Caudate nucleus (tissue), 63 donors: ENCODE measurements at places on chromosomes 6 and 20.

- DNase-seq: no peak
Measured at GRCh38 chr20:50746138-50746940, 15.0 kb downstream of the PARD6B start.

DNA sequence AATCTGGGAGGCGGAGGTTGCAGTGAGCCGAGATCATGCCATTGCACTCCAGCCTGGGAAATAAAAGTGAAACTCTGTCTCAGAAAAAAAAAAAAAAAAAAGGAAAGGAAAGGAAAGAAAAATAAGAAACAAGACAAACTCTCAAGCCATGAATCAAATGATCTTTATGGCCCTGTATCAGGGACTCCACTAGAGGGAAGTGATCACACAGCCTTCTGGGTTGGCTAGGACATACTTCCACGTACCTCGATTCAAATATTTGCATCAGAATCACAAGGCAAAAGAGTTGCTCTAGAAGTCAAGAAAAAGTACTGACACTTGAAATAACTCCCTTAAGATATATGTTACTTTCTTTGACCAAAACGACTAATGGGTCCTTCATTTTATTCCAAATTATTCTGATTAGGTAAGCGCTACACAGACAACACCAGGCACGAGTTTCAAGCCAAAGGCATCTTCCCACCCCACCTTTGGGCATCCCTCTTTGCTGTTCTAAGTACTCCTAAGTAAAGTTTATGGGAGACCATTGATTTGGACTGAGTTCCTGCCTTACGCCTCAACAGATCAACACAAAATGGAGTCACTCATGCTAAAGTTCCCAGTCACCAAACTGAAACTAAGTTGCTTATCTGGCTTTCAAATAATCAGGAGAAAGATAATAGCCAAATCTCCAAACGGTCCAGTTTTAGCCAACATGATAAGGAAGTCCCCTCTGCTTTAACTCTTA lies 77.5 kb upstream of the NT5E start:
- no peak for DNase-seq

DNA sequence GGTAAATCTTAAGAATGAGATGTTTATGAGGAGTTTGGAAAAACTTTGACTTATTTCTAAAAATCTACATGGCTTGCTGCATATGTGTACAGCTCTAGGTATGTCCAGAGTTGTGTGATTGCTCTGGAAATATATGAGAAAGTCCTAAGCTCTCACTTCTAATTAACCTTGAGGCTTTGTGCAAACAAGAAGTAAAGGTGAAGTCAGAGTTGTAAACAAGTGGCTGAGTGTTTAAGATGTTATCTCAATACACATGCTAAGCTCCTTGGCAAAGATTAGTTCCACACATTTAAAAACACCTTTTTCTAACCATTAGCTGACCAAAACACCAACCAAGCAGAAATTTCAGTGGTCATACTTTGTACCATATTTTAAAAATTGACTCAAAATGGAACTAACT lies 684.2 kb downstream of the HTR1B start:
- DNase-seq: no peak

DNA sequence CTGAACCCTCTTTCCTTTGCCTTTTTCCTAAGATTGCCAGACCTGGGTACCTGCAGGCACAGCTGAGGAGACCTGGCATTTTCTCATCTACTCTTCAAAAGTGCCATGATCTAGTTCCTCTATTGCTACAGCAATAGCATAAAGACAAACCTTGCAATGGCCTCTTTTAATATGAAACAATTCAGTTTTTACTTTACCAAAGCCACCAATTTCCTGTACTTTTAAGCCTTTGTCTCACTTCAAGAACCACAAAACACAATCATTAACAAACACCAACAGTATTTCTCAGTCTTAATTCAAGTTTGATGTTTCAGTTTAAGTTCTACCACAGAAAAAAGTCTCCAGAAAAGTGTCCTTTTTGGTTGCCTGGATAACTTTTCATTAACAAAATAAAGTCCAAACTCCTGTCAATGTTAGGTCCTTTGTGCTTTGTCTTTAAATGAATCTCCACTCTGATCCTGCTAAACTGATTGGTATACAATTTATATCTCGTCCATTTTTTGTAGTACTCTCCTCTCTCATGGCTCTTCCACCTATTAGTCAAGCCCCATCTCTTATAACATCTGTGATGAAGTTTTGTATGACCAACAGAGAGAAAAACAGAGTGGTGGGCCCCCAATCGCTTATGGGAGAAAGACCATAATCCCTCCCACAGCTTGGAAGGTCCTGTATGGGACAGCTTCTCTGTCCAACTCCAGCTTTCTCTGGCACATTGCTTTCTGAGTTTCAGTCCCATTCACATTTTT lies 50.5 kb upstream of the THEMIS start:
- no peak for DNase-seq

DNA sequence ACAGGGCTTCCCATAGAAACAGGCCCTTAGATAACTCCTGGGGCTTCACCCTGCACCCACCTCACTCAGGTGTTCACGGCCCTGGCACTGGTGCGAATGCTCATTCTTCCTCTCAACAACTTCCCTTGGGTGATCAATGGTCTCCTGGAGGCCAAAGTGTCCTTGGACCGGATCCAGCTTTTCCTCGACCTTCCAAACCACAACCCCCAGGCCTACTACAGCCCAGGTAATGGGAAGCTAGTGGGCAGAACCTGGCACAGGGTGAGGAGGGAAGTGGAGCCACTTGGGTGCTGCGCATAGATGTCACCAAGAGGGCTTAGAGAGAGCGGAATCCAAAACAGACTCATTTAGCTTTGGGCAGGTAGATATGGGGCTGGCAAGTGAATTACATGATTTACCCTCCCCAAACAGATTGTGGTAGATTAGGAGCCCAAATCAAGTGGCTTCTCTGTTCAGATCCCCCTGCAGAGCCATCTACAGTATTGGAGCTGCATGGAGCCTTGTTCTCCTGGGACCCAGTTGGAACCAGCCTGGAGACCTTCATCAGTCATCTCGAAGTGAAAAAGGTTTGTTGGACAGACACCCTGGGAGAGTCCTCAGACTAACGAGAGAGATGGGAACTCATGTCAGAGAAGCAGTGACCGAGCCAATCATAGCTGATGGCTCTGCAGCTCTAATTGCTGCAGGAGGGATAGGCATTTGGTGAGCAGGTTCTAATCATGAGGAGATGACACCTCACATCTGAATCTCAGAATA lies 8.5 kb downstream of the ABCC10 start:
- no peak for DNase-seq

GRCh38 chr6:118080547-118080946 lies 173.5 kb downstream of the SLC35F1 start:
- no peak for DNase-seq

GRCh38 chr6:41626917-41627316 lies 11.4 kb upstream of the MDFI start:
- DNase-seq: no peak
